ENCODE measurements at places on chromosomes 2 and 18.

- H3K27me3 ChIP-seq = no peaks in the 10 kb centered on the region
- H3K4me1 ChIP-seq = no peaks in the 10 kb centered on the region
- no peak overlapping the region for H3K4me3 ChIP-seq
- no peaks in the 10 kb centered on the region for H3K36me3 ChIP-seq
- peak overlapping the region; percentile 55 for H3K27ac ChIP-seq
- DNase-seq = no peak
Measured at GRCh38 chr18:26654616-26655524, 106.5 kb upstream of the KCTD1 start.

DNA sequence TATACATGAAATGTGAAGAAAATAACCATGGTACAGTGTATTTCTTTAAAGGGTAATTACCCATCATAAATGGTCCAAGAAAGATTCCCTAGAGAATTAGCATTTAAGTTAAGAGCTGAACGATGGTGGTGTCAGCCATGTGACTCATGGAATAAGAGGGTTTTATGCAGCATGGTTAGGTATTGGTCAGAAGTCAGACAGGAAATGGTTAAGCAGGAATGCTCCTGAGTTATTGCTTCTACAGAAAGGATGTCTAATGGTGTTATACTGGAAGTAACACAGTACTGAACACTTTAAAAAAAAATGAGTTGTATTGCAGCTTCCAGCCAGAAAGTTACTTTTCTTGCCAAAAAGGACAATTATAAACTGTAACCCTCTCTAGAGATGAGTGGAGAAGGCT is 72.7 kb upstream of the UBE2E3 start:
- no peaks in the 10 kb centered on the region for H3K4me1 ChIP-seq
- no peak for DNase-seq

- no peaks in the 10 kb centered on the region for H3K36me3 ChIP-seq
- no peak overlapping the region for H3K27ac ChIP-seq
- no peak for DNase-seq
- no peak overlapping the region for H3K4me3 ChIP-seq
- H3K27me3 ChIP-seq = no peaks in the 10 kb centered on the region
Measured at GRCh38 chr18:5995626-5996025, 100.3 kb upstream of the TMEM200C start.

- no peak overlapping the region for H3K4me3 ChIP-seq
- DNase-seq = no peak
- H3K4me1 ChIP-seq = no peaks in the 10 kb centered on the region
- H3K27me3 ChIP-seq = no peaks in the 10 kb centered on the region
- no peaks in the 10 kb centered on the region for H3K36me3 ChIP-seq
- H3K27ac ChIP-seq = no peak overlapping the region
Measured at GRCh38 chr2:101428422-101429176, 41.3 kb upstream of the CREG2 start.

GRCh38 chr2:1642993-1643619 is 101.2 kb downstream of the PXDN start:
- no peaks in the 10 kb centered on the region for H3K36me3 ChIP-seq
- H3K4me3 ChIP-seq = no peak overlapping the region
- H3K4me1 ChIP-seq = peaks cover 6% of the 10 kb centered on the region
- DNase-seq = no peak

DNA sequence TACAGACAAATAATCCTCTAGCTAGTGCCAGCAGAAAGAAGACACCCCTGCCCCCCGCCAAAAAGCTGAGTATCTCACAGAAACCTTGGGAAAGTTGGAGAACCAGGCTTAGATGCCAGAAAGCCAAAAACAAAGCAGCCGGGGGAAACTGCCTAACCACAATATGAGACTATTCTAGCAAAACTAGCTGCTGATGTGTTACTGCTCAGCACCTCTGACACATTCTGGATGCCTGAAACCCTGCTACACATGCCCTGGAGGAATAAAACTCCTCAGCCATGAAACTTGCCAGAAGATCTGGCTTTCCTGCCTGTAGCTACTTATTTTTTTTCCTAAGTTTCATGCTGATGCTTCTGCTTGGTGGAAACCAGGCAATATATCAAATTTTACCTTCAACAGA is 122.7 kb upstream of the GCFC2 start:
- no peaks in the 10 kb centered on the region for H3K27me3 ChIP-seq
- H3K36me3 ChIP-seq = no peaks in the 10 kb centered on the region
- H3K4me1 ChIP-seq = no peaks in the 10 kb centered on the region
- H3K4me3 ChIP-seq = no peak overlapping the region
- H3K27ac ChIP-seq = no peak overlapping the region

GRCh38 chr18:73645160-73645715 is 502.4 kb downstream of the FBXO15 start:
- H3K4me3 ChIP-seq = no peak overlapping the region
- no peaks in the 10 kb centered on the region for H3K36me3 ChIP-seq
- DNase-seq = no peak
- H3K27ac ChIP-seq = no peak overlapping the region
- H3K27me3 ChIP-seq = no peaks in the 10 kb centered on the region
- H3K4me1 ChIP-seq = no peaks in the 10 kb centered on the region

- no peak overlapping the region for H3K27ac ChIP-seq
- no peak overlapping the region for H3K4me3 ChIP-seq
- no peak for DNase-seq
- H3K27me3 ChIP-seq = no peaks in the 10 kb centered on the region
- H3K4me1 ChIP-seq = no peaks in the 10 kb centered on the region
Measured at GRCh38 chr18:77170890-77171410, 38.4 kb upstream of the MBP start.

DNA sequence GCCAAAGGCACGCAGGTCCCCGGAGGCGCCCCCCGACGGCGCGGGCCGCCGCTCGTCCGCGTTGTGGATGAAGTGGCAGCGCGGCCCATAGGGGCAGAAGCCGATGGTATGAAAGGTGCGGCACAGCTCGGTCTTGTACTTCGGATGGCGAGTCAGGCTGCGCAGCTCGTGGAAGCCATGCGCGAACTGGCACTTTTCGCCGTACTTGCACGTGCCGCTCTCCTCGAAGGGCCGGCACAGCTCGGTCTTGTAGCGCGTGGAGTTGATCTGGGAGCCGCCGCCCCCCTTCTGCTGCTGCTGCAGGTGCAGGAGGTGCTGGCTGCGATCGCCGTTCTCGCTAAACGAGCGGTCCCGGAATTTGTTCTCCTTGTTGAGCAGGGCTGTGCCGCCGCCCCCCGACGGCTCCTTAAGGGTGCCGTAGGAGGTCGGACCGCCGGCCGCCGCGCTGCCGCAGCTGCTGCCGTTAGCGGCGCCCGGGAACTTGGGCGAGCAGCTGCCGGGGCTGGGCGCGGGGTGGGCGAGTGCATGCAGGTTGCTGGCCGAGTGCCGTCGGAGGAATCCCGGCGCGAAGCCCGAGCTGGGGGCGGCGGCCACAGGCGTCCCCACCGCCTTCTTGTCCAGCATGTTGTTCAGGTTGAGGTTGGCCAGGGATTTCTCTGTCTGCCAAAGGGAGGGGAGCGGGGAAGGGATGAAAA is 1.2 kb downstream of the ZFP36L2 start:
- peaks cover 13% of the 10 kb centered on the region for H3K36me3 ChIP-seq
- H3K4me1 ChIP-seq = peaks cover 14% of the 10 kb centered on the region
- no peaks in the 10 kb centered on the region for H3K27me3 ChIP-seq
- H3K4me3 ChIP-seq = peak overlapping the region; percentile 88
- H3K27ac ChIP-seq = peak overlapping the region; percentile 97

- H3K4me1 ChIP-seq = no peaks in the 10 kb centered on the region
- no peak overlapping the region for H3K27ac ChIP-seq
- H3K36me3 ChIP-seq = no peaks in the 10 kb centered on the region
- no peak for DNase-seq
Measured at GRCh38 chr2:220353897-220354296, 726.5 kb downstream of the SLC4A3 start.

DNA sequence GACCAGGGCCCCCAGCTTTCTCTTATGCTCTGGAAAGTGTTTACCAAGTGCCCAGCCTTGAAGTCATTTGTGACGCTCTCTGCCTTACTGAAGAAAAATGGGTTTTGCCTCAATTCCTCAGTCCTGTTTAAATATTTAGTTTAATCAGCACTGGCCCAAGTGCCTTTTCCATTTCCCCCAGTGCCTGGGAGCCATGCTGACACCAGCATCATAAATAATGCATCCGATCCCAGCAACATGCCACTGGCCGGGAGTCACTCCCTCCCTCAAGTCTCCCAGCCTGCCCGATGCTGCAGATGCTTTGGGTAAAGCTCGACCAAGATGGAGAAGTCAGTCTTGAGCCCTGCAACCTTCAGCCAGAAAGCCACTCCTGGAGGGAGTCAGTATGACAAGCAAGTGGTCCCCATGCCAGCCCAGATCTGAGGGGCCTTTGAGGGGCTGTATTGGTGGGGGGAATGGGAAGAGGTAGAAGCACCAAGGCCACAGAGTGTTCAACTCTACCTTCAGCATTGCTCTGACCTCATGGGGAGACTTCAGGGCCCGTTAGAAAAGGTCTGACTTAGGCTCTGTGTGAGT is 12.0 kb upstream of the MTA3 start:
- no peaks in the 10 kb centered on the region for H3K36me3 ChIP-seq
- no peak overlapping the region for H3K4me3 ChIP-seq
- H3K4me1 ChIP-seq = no peaks in the 10 kb centered on the region
- DNase-seq = no peak

GRCh38 chr2:62296832-62297623 is 101.1 kb downstream of the B3GNT2 start:
- peaks cover 12% of the 10 kb centered on the region for H3K4me1 ChIP-seq
- no peaks in the 10 kb centered on the region for H3K27me3 ChIP-seq
- H3K36me3 ChIP-seq = no peaks in the 10 kb centered on the region

- no peaks in the 10 kb centered on the region for H3K36me3 ChIP-seq
- H3K4me1 ChIP-seq = no peaks in the 10 kb centered on the region
- no peaks in the 10 kb centered on the region for H3K27me3 ChIP-seq
Measured at GRCh38 chr2:150003544-150003943, 416.0 kb upstream of the MMADHC start.

DNA sequence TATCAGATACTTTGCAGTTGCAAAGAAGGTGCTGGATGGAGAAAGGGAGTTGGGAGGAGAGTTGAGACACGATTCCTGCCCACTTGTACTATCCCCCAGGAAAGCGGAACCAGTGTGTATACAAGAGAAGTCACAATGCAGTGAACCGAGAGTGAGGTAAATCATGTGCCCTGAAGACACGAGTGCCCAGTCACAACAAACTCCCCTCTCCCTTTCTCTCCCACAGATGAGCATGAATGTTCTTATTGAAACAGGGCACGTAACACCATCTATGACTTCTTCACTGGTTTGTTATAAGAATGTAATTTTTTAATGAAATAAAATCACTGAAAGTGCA is 155.7 kb downstream of the IRS1 start:
- H3K4me1 ChIP-seq = no peaks in the 10 kb centered on the region
- H3K4me3 ChIP-seq = no peak overlapping the region
- no peak overlapping the region for H3K27ac ChIP-seq
- H3K27me3 ChIP-seq = no peaks in the 10 kb centered on the region
